ENCODE measurements at places on chromosomes 5 and 9.

DNA sequence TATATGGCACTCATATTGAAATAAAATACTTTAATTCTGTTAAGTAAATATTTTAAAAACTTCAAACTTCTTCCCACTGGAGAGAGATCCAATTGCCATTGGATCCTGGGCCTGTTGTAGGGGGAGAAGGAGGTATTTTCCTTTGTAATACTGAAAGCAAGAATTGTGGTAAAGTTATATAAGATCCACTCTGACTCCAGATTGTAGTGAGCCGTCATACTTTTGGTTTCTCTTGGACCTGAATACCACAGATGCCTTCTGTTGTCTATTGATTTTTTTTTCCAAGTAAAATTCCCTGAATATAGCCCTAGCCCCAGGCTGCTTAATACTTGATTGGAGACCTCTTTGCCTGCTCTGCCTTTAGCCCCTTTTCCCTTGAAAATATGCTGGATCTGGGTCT lies 86.9 kb downstream of the ATG10 start:
- DNase-seq, result no peak

- no peak for DNase-seq
Measured at GRCh38 chr5:165126598-165126997, 1621.2 kb downstream of the MAT2B start.

DNA sequence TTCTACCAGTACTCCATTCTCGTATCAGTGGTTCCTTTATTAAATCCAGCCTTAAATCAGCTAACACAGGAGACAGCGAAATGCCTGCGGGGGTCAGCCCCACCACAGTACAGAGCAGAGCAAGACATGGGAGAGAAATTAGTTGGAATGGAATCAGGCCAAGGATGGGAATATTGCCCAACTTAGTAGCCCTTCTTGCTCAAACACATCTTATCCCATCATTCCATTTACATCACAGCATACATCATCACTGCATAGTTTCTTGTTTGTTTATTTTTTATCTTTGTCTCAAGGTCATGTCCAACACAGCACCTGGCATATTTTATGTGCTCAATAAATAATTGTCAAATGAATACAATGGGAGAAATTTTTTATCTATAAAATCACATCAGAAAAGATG lies 34.3 kb upstream of the DAB2 start:
- no peak for DNase-seq

- no peak for DNase-seq
Measured at GRCh38 chr9:80235752-80236151, 664.0 kb downstream of the TLE4 start.

DNA sequence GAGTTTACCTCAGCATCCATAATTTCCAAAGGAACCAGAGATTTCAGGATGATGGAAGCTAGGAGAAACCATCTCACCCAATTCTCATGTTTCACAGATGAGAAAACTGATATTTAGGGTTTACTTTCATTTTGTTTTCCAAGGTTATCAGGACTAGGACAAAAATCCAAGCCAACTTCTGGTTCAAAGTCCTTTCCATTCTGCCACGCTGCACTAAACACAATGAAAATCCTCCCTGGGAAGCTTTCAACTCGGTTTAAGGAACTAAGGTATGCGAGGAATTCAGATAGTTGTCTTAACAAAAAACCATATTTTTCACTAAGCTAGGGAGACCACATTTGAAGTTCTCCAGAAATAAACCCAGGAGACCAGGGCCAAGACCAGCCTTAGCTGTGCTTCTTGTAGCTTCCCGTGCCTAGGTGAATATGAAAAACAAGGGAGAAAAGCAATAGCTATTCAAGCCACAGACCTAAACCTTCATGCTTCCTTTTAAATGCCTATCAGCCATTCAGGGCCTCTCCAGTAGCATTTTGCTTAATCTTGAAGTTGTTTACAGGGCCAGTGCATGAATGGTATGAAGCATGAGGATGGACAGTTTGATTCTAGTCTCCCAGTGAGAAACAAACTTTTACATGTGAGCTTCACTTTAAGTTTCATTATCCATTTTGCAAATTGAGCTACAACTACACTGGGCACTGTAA lies 167.9 kb downstream of the DENND1A start:
- DNase-seq, result no peak

DNA sequence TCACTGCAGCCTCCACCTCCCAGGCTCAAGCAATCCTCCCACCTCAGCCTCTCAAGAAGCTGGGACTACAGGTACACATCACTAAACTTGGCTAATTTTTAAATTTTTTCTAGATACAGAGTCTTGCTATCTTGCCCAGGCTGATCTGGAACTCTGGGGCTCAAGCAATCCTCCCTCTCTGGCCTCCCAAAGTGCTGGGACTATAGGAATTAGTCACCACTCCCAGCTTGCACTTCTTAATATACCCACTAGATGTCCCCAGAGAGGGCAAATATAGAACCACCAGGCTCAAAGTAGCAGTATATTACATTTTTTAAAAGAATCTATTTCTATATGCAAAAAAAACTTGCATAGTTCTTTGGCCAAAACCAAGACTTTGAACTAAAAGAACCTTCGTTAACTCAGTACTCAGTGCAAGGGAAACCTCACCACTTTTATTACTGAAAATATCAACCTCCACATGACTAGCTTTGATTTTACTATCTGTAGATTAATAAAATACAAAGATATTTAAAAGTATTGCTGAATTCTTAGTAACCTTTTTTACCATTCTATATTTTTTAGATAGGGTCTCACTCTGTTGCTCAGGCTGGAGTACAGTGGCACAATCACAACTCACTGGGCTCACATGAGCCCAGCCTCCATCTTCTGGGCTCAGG lies 25.8 kb upstream of the HSD17B3 start:
- DNase-seq, result peak; percentile 17

DNA sequence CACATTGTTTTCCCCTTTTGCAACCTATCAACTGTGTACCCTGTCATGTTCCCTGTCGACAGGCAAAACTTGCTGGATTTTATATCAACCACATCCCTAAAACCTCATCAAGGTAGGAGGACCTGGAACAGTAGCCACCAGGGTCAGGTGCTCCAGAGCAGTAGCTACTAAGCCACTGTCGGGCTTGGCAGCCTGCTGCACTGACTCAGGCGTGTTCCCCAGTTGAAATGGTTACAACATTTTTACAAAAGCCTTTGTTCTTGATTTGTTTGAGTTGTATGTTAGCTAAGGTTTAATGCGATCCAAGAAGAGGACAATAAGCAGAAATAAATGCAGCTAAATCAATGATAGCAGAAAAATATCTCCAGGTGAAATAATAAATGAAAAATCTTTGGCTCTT lies 407.4 kb upstream of the TLE4 start:
- no peak for DNase-seq

- DNase-seq, result no peak
Measured at GRCh38 chr5:134398609-134399155, 13.0 kb downstream of the CDKN2AIPNL start.

- no peak for DNase-seq
Measured at GRCh38 chr9:99955606-99956005, 49.2 kb downstream of the STX17 start.

GRCh38 chr9:133522073-133522910 lies 2.5 kb downstream of the MYMK start:
- no peak for DNase-seq

DNA sequence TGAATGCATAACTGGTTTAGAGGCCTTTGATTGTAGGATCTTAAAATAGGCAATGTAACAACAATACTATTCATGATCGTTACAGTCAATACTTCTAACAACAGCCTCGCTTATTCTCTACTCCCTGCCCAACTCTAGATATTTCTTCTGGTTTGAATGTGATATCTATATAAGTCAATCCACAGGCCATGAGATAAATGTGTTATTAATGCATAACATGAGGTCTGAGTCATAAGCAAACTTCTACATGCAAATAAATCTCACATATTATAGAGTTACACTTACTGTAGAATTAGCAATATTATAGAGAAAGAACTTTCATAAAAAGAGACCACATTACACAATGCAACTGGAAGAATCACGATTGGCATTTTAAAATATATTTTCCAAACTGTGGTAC lies 2.9 kb upstream of the ALDOB start:
- DNase-seq, result no peak

- no peak for DNase-seq
Measured at GRCh38 chr5:3220201-3220600, 375.4 kb upstream of the IRX1 start.

DNA sequence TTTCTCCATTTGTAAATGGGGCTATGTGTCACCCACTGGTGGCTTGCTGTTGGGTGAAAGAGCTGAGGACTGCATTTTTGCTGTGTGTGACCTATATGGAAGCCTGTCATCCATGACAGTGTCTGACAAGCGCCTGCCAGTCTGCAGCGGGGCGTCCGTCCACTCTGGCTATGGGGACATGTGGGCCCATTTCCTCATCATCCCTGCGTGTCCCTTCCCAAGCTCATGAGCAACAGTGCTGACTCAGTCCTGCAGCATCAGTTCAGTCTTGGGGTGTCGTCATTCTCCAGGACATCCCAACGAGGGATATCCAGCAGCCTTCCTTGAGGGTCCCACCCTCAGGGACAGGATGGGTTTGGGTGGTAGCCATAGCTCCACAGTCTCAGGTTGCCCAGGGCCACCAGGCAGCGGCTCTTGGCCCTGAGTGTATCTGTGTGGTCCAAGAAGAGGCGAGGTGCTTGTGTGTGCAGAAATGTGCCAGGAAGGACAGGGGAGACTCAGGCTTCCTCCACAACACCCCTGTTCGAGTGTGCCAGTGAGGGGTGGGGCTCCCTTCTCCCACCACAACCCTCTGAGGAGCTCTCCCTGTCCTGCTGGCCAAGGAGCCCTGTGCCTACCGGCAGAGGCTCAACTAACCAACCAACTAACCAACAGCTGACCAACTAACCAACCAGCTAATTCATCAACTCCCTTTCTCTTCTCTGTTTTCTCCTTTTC lies 2.1 kb downstream of the FGD3 start:
- no peak for DNase-seq

- no peak for DNase-seq
Measured at GRCh38 chr5:149310947-149311658, 34.2 kb upstream of the GRPEL2 start.

- DNase-seq, result no peak
Measured at GRCh38 chr5:58183078-58183785, 276.7 kb downstream of the PLK2 start.

- DNase-seq, result no peak
Measured at GRCh38 chr9:135776893-135777622, 75.1 kb downstream of the KCNT1 start.

DNA sequence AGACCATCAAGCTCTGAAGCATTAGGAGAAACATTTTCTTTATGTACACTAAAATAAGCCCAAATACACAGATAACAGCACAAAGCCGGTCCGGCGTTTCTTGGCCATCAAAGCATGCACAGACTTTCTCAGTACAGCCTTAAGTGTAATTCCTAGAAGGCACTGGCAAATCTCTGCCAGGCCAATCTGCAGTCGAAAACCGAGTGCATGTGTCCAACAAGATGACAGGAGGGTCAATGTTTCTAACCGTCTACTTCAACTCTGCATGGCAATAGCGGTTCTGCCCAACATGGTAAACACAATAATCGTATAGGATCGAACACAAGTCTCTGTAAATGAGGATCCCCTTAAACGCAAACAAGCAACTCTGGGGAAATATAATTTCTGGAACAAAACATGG lies 1.1 kb downstream of the ARL15 start:
- DNase-seq, result no peak

GRCh38 chr9:88488166-88488565 lies 46.8 kb upstream of the NXNL2 start:
- no peak for DNase-seq

- no peak for DNase-seq
Measured at GRCh38 chr9:36461323-36461722, 61.3 kb upstream of the RNF38 start.

DNA sequence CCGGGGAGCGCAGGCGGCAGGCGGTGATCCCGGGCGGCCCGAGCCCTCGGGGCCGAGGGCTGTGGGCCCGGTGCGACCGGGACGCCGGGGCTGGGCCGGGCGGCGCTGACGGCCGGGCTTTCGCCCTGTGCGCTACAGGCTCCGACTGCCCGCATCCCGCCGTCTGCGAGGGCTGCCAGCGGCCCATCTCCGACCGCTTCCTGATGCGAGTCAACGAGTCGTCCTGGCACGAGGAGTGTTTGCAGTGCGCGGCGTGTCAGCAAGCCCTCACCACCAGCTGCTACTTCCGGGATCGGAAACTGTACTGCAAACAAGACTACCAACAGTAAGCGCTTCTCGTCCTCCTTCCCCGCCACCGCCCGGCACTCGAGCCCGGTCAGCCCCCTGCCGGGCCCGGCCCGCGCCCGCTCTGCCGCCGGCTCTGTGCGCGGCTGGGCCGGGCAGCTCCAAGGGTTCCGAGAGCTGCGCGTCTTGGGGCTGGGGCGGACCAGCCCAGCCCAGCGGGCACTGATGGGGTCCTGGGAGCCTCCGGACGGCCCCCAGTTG lies 1.6 kb downstream of the LMX1B start:
- peak; percentile 26 for DNase-seq

DNA sequence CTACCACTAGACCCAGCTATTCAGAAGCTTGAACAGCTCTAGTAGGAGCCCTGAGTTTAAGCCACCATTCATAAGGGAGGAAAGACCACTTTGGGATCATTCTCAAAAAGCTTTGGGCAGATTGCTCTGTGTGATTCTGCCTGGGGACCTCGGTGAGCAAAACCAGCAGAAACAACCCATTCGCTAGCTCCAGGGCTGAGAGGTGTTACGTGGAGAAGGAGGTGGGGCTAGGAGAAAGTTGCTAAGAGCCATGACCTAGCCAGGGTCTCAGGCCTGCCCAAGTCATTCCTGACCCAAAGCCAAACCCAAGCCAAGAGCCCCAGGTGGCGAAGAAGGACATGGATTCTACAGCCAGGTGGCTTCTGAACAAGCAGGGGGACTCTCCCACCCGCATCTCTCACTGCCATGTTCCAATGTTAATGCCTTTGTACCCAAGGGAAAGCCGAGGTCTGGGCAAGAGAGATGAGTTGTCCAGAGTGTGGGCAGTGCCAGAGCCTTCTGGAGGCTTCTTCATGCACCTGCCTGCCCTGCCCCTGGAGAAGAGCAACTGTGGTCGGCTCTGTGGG lies 4.0 kb upstream of the BARHL1 start:
- DNase-seq, result no peak

DNA sequence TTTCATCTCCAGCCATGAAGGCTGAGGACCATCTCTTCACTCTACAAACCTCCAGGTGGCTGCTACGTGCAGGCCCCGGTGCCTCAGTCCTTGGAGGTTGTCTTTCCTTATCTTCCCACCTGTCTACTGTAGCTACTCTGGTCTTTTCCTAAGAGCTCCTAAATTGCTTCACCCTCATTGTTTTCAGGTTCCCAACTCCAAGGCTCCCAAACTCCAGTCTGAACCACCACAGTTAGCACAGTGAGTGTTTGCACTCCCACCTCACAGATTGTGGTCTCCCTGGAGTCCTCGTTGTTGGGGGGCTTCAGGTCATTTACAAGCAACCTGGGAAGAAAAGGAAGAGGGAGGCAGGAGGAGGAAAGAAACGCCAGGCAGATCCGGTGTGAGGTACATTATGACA lies 85.3 kb downstream of the NSUN2 start:
- DNase-seq, result no peak

GRCh38 chr9:91900055-91900796 lies 49.8 kb downstream of the ROR2 start:
- DNase-seq, result no peak

GRCh38 chr9:114196979-114197622 lies 41.8 kb downstream of the COL27A1 start:
- no peak for DNase-seq

- DNase-seq, result no peak
Measured at GRCh38 chr5:131212471-131213021, 41.8 kb downstream of the LYRM7 start.
